ENCODE measurements at places on chromosomes 7 and 10. TPM values are rescaled to one million over a fixed set of nuclear protein-coding genes. Genes with fewer than 3 reads are reported as not detected.

ALOX5 gene
- 5.6 TPM for total RNA-seq

LGI1 gene
- not detected for total RNA-seq

OR13A1 gene
- total RNA-seq = not detected

PAPOLB gene
- under 0.01 TPM for total RNA-seq

PRSS2 gene
- not detected for total RNA-seq

ASAH2B gene
- total RNA-seq = 6.2 TPM

TFEC gene
- total RNA-seq = under 0.01 TPM

CRTAC1 gene
- not detected for total RNA-seq

ELN gene
- 0.14 TPM for total RNA-seq

COX15 gene
- 39.3 TPM for total RNA-seq

ELMO1 gene
- 0.14 TPM for total RNA-seq

UPK3BL2 gene
- total RNA-seq = 2.4 TPM

PLXDC2 gene
- total RNA-seq = 5.5 TPM

ABCA13 gene
- 4.9 TPM for total RNA-seq

HMX2 gene
- not detected for total RNA-seq

FRAT2 gene
- total RNA-seq = 10.0 TPM

TMEM236 gene
- 0.07 TPM for total RNA-seq

TMEM196 gene
- total RNA-seq = not detected

RAB11FIP2 gene
- total RNA-seq = 15.4 TPM

NUTM2E gene
- total RNA-seq = 0.21 TPM

SLC18A3 gene
- total RNA-seq = not detected

MMD2 gene
- total RNA-seq = not detected

ZFYVE27 gene
- total RNA-seq = 17.4 TPM

MBL2 gene
- total RNA-seq = not detected

ZCWPW1 gene
- 5.5 TPM for total RNA-seq

SLIT1 gene
- under 0.01 TPM for total RNA-seq

PRR15 gene
- total RNA-seq = 4.4 TPM

NEUROG3 gene
- not detected for total RNA-seq

WIPF3 gene
- total RNA-seq = 0.21 TPM

TAC1 gene
- total RNA-seq = not detected

RTKN2 gene
- total RNA-seq = under 0.01 TPM

ABCC2 gene
- 0.71 TPM for total RNA-seq

Measured in nasal cavity respiratory epithelium epithelial cell of viscerocranial mucosa (primary cell).